ENCODE measurements at places on chromosomes 16 and 17.
A peak's percentile ranks its signal among the peaks of the same experiment; 100 is the strongest.

GRCh38 chr17:47801176-47801765 is 20.3 kb downstream of the OSBPL7 start:
- no peak for DNase-seq

- no peak for DNase-seq
Measured at GRCh38 chr16:82845116-82845515, 218.3 kb downstream of the CDH13 start.

- no peak for DNase-seq
Measured at GRCh38 chr17:40664582-40665333, at the start of gene KRT222. TSS of gene KRT222 (minus strand) at chr17:40665177. CDS start at chr17:40665099, 78 bp downstream.

DNA sequence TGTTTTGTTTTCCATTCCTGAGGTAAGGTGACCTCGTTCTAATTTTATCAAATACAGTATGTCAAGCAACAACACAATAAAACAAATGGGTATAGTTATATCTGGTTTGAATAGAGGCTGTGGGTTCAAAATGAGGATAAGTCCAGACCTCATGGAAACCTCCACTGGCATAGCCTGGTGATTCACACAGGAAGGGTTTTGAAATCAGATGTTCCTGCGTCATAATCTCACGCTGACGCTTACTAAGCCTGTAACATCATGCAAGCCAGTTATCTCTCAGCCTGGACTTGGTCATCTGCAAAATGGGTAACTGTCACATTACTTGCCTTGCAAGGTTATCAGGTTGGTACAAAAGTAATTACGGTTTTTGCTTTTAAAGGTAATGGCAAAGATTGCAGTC is 1056.3 kb upstream of the EEF2KMT start:
- DNase-seq: no peak

DNA sequence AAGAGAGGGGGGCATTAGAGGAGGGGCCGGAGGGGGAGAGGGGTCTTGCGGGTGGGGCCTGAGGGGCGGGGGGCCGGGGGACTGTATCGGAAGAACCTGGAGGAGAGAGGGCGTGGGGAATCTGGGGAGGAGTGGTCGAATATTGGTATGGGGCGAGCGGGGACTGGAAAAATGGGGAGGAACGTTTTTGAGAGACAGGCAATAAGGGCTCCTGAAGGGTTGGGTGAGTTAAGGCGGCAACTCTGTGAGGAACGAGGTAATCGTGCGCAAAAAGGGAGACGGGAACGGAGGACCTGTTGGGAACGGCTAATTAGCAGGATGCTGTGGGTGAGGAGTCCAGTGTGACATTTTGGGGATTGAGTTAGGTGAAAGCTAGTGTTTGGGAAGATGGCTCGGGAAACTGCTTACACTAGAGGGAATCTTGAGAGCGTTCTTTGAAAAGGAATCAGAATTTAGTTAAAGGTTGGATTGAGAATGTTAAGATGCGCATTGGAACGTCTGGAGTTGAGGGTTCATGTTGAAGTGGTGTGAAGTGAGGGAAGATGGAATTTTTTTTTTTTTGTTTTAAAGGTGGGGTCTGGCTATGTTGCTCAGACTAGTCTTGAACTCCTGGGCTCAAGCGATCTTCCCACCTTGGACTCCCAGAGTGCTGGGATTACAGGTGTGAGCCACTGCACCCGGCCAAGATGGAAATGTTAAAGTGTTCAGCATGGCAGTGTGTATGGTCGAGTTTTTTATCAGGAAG is 662 bp downstream of the WIPF2 start:
- DNase-seq: no peak

DNA sequence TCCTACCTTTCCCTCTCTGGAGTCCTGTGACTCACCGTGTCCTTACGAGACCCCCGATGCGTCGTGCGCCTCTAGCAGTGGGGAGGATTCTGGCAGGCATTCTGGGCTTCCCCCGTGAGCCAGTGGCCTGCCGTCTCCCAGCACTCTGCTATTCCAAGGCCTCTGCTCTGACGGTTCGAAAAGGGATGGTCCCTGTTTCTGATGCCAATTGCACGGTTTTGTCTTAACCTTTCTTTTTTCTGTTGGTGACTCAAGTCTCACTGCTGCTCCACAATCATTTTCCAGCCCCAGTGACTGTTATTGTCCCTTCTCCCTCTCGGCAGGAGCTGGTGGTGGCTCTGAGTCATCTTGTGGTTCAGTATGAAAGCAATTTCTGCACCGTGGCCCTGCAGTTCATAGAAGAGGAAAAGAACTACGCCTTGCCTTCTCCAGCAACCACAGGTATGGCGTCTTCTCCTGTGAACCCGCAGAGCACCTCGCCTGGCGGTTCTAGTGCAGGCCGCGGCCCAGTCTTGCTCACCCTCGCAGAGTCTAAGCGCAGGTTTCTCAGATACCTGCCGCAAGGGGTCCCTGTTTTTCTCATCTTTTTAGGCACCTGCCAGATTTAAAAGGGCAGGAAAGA is 100.1 kb upstream of the CHMP6 start:
- DNase-seq: peak; percentile 64

DNA sequence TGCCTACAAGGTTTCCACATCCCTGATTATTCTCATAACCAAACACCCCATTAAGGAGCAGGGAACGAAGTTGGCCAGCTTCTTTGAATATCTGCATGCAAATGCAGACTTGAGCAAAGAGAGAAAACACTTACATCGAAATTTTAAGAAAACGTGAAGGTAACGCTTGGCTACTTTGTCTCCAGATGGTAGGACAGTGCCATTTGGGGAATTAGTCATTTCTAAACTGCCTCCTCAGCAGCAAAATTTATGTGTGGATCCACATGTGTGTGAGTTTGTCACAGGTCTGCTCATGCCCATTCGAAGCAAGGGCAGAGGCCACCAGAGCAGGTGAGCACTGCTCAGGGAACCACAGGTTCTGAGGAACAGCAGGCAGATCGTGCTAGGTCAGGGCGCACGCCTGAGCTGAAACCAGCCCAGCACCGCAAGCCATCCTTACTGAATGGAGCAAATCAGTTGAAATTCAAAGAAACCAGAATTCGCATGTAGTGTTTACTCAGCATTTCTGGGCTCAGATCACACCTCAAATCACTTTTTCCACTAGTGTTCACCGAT is 80.1 kb downstream of the SOCS1 start:
- DNase-seq: no peak

DNA sequence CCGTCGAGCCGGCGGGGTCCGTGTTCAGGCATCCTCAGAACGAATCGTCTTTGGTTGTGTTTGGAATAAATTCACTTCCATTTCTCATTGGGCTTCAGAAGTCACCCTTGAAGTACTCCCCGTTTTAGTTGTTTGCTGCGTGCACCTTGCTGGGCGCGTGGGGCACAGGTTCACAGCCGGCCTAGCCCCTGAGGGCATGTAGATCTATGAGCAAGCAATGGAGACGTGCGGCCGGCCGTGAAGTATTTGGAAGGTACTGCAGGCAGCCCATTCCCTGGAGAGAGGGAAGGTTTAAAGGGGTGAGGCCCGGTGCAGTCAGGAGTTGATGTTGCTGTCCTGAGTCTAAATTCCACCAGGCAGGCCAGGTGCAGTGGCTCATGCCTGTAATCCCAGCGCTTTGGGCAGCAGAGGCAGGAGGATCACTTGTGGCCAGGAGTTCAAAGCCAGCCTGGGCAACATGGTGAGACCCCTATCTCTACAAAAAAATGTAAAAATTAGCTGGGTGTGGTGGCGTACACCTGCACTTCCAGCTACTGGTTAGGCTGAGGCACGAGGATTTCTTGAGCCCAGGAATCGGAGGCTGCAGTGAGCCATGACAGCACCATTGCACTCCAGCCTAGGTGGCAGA is 714 bp downstream of the ACSF3 start:
- no peak for DNase-seq

GRCh38 chr17:82065638-82066303 is at the start of gene DUS1L:
TSS of gene DUS1L (minus strand) at chr17:82065804. CDS start at chr17:82065059, 745 bp downstream.
- DNase-seq: peak; percentile 73

DNA sequence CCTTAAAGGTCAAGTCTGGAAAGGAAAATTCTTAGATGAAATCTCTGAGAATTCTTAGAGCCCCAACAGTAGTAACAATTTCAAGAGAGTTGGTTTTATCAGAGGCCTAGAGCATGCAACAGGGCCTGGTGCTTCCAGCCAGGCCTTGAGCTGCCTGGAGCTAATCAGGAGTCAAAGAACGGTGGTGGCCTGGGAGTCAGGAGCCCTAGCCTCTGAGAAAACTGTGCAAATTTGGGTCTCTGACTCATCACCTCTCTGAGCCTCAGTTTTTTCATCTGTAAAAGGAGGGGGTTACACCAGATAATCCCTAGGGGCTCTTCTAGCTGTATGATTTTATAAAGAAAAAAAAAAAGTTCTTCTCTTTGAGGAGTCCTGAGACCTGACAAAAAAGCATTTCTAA is 227.3 kb upstream of the RPL38 start:
- DNase-seq: no peak

DNA sequence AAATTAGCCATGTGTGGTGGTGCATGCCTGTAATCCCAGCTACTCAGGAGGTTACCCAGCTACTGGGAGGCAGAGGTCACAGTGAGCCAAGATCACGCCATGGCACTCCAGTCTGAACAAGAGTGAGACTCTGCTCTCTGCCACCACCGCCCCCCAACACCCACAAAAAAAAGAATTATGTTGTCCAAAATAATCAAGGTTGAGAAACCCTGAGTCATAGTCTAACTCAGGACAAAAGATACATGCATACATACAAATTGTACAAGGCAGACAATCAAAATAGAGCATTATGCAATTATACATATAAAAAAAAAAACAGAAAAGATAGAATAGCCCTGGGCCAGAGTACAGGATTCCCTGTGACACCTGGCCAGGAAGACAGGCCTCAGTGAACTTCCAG is 6.6 kb upstream of the KPNB1 start:
- no peak for DNase-seq

DNA sequence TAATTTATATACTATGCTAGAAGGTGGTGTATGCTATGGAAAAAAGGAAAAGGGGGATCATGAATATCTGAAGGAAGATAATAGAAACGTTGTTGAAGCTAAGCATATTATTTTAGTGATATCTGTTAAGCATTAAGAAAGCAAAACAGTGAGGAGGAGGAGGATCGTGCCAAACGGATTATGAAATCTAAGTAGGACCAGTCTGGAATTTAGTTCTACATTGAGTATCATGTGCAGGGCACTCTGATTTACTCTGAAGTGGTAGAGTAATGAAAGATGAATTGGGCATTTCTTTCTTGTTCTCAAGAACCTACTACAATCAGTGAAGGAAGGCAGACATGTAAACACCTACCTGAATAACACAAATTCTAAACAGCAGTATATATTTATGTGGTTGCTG is 195.3 kb downstream of the CYB561 start:
- DNase-seq: no peak

DNA sequence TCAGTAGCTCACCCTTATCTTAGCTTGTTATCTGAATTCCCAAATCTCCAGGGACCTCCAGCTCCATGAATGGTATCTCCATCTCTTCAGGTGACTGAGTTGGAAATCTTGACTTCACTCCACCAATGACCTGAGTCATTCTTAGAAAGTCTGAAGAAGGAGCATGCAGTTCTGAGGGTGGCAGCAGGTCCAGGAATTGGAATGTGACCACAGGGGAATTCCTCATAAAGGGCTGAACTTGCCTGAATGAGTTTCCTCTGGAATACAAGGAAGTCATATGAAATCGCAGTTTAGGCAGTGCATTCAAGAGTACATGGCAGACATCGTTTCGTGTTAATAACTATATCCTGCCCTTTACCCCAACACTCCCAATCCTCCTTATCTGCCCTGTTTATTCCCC is 12.5 kb upstream of the PYY start:
- no peak for DNase-seq

GRCh38 chr16:19907161-19907992 is 22.7 kb upstream of the GPRC5B start:
- peak; percentile 62 for DNase-seq

DNA sequence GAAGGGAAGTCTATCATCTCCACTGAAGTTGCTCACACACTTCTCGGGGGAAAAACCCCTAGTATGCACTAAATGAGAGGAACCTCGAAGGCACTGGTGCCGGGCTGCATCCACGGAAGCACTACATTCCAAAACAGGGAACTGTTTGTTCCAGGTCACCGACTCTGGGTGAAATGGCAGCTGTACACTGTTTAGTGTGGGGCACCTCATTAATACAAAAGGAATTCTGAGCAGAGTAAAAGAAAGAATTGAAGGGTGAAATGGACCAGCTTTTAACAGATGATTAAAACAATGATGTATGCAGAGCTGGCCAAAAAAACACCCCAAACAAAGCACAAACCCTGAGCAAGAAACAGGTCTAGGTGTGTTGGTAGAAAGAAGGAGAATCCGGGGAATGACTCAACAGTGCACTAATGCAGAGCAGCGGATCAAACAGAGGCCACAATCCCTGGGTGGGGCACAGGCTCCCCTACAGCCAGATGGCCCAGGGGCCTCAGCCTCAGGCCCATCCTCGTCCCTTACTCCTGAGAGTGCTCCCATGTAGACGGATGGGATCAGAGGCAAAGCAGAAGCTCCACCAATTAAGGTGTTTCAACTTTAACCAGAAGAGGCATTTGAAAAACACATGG is 161.5 kb downstream of the ZFHX3 start:
- no peak for DNase-seq

Measured in stimulated activated CD4-positive, alpha-beta T cell treated with anti-CD3 and anti-CD28 coated beads, Interleukin-12 subunit alpha, Interleukin-12 subunit beta, amount 100 ng/mL, for 4 hours (primary cell).